ENCODE measurements at places on chromosomes 5 and 9.

GRCh38 chr9:79185866-79186265 is 385.9 kb upstream of the TLE4 start:
- no peak for DNase-seq

DNA sequence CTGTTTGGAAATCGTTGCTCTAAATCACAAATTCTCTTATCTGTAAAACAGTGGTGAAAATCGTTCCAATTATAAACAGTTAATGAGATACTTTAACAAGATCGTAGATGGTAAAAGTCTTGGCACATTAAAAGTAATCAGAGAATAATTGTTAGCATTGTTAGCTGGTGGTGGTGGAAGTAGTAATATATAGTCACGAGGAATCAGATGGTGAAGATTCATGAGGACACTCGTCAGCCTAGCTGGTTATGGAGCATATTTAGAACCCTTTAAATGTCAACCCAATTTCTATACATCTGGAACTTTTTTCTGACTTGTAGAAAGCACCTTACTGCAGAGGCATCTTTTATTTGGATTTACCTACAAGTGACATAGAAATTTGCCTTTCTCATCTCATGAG is 190.8 kb downstream of the TLE1 start:
- DNase-seq: no peak

- DNase-seq: no peak
These were observed 35.0 kb downstream of the ANGPTL2 start for GRCh38 chr9:127087411-127087810.

- no peak for DNase-seq
These were observed 98.3 kb downstream of the UGCG start for GRCh38 chr9:111994831-111995458.

DNA sequence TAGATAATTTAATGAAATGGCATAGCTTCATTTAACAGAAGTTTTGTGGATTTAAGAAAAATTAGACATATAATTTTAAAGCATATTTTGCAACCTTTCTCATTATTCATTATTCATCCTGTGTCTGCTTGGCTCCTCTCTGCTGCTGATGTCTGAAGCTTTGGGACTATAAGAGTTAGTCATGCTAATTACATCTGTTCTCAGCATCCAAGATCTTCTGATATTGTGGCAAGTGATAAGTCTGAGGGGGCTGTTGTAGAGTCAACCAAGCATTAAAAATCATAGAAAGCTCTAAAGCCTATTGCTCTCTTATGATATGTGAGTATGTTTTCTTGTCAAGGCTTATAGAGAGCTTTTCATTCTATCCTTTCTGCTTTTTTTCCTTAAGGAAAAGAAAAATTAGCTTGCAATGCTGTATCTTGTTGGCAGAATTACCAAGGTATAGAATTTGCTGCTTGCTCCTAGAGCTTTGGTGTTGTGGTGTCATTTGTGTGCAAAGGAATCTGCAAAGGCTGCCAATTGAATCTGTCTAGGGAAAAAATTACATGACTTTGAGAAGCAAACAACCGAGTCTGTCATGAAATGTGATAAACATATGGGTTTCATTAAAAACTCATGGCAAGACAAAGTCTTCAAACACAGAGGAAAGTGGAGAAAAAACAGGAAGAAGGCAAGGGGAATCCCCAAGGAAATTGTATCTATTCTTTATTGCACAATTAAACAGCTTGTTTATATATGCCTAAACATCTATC is 156.1 kb upstream of the DAB2 start:
- DNase-seq: no peak

DNA sequence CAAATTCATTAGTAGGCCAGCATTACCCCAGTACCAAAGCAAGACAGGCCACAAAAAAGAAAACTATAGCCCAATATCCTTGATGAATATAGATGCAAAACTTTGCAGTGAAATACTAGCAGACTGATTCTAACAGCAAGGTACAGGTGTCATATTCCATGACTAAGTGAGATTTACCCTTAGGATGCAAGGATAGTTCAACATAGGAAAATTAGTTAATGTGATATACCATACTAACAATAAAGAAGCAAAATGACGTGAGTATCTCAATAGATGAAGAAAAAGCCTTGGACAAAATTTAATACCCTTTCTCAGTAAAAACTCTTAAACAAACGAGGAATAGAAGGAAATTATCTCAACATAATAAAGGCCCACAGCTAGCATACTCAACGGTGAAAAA is 13.3 kb downstream of the ZNF131 start:
- DNase-seq: no peak

DNA sequence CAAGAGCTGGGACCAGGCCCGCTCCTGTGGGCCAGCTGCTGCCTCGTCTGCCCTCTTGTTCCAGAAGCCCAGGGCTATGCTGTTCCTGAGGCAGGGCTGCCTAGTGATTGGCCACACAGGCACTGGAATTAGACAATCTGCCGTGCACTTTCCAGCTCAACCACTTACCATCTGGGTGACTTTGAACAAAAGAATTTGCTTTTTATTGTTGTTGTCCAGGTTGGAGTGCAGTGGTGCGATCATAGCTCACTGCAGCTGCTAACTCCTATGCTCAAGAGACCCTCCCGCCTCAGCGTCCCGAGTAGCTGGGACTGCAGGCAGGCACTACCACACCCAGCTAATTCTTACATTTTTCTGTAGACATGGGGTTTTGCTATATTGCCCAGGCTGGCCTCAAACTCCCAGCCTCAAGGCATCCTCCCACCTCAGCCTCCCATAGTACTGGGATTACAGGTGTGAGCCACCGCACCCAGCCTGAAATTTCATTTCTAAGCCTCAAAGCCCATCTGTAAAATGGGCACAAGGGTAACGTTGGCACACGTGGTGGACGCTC is 1.2 kb upstream of the NEK6 start:
- no peak for DNase-seq

DNA sequence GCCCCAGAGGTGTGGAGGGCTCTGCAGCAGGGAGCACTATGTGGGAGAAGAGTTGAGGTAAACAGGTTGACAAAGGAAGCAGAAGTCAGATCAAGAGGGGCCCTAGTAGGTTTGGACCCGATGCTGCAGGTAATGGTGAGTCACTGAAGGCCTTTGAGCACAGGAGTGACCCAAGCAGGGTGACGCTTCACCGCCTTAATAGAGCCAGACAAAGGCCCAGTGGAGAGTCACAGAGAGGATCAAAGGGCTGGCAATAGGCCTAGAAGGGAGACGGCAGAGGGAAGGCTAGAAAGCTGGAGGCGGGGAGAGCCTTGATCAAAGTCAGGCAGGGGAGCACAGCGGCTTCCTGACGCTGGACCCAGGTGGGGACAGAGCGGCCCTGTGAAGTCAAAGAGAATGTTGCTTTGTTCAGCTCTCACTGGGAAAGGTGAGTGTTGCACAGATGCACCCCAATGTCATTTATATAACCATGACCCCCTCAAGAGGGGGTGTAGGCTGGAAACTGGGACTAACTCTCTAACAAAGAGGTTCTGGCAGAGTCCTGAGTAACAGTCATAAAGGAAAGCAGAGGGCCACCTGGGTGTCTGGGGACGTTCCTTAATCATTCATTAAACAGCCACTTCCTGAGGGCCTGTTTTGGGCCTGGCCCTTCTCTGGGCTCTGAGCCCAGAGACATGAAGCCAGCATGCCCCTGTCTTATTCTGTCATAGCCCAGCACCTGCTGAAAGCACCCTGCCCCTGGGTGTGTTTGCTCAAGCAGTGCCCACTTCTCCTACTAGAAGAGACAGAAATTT is 9.8 kb upstream of the CPLX2 start:
- DNase-seq: no peak

DNA sequence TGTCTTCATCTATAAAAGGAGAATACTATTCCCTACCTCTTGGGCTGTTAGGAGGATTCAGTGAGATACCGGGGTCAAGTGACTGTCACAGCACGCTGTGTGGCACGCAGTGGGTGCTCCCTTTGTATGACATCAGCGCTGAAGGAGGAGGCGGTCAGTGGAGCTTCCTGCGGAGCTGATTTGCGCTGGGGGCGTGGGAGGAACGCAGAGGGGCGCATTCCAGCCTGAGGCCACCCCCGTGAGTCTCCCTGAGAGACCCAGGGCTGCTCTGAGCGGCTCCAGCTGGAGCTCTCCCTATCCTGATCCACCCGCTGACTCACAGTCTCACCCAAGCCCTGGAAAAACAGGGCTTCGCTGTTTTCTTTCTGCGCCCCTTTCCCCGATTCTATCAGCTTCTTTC is 24.3 kb upstream of the NEURL1B start:
- DNase-seq: no peak

- no peak for DNase-seq
These were observed 10.3 kb upstream of the GPBP1 start for GRCh38 chr5:57163553-57164006.

GRCh38 chr5:113029614-113030013 is 53.0 kb downstream of the DCP2 start:
- DNase-seq: no peak

- peak; percentile 9 for DNase-seq
These were observed 241.6 kb downstream of the KIAA0825 start for GRCh38 chr5:94376672-94377345.

DNA sequence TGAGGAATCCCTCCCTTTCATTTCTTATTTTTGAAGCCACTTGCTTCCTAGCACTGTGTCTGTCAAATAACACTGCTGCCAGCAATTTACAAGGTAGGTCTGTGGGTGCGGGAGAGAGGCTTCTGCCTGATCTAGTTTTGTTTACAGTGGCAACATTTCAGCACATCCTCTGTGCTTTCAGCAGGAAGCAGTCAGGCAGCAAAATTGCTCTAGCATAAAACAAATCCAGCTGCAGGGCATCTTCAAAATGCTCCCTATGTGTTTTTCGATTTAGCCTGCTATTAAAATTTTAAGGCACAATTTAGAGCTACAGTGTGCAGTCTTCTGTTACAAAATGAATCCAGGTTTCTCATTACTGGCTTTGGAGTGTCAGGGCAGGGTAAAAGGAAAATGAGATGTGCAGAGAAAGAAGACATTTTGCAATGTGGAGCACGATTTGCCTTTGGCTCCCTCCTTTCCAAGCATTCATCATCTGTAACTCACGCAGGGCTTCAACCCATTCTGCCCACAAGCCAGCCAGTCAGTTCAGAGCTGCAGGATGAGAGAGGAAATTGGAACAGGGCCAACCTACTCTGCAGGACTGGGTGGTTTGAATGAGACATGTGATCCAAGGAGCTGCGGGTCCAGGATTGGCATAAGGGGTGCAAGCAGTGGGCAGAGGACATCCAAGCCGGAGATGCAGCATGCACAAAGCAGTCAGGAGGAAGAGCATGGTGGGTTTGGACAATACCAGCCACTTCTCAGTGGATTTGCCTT is 143.4 kb upstream of the APC start:
- DNase-seq: no peak

GRCh38 chr5:37703841-37704241 is 136.0 kb downstream of the GDNF start:
- DNase-seq: no peak

DNA sequence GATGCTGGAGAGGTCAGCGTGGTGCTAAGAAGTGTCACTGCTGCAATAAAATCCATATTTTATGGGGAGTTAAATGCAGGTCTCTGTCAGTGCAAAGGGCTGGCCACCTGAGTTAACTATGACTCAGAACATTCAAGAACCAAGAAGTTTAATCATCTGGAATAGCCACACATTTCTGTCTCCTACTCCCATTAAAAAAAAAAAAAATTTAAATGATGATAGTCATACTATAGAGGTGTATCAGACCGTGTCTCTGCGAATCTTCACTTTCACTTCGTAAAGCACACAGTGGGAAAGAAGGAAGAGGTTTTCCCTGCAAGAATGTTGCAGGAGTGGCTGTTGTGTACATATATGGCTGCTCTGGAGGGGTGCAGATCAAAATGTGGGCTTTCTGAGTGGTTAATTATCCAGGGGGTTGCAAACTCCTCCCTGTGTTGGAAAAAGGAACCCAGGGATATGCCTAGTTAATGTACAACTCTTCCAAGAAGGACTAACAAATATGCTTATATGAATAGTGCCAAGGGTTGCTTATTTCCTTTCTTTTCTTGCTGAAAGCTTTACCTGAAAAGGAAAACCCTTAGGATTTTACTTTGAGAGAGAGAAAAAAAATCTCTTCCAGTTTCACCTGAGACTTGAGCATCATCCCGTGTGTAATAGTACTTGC is 1.5 kb downstream of the CDH6 start:
- no peak for DNase-seq

DNA sequence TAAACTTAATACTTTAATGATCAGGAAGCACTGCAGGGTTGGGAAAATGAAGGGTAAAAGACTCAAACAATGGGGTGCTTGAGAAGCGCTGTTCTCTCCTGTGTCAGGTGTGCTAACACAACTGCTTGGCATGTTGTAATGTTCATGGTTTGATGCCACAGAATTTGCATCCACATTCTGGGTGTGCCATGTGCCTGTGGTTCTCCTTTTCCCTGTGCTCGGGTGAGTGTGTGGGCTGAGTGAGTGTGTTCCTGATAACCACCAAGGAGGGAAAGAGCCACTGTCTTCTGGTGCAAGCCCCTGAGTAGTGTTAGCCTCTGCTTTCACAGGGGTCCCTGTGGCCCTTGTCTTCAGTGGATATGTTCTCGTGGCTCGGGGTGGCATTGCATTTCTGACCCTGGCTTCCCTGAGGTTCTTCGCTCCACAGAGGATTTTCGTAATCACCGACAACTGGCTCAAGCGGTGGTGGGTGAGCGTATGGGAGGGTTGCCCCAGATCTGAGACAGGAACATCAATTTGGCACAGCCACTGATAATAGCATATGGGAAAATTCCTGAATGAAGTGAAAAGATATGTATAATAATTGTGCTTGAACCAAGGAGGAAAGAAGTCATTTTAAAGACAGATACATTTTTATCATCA is 102.0 kb downstream of the MVB12B start:
- DNase-seq: no peak

GRCh38 chr9:19969721-19970120 is 180.9 kb upstream of the SLC24A2 start:
- no peak for DNase-seq

DNA sequence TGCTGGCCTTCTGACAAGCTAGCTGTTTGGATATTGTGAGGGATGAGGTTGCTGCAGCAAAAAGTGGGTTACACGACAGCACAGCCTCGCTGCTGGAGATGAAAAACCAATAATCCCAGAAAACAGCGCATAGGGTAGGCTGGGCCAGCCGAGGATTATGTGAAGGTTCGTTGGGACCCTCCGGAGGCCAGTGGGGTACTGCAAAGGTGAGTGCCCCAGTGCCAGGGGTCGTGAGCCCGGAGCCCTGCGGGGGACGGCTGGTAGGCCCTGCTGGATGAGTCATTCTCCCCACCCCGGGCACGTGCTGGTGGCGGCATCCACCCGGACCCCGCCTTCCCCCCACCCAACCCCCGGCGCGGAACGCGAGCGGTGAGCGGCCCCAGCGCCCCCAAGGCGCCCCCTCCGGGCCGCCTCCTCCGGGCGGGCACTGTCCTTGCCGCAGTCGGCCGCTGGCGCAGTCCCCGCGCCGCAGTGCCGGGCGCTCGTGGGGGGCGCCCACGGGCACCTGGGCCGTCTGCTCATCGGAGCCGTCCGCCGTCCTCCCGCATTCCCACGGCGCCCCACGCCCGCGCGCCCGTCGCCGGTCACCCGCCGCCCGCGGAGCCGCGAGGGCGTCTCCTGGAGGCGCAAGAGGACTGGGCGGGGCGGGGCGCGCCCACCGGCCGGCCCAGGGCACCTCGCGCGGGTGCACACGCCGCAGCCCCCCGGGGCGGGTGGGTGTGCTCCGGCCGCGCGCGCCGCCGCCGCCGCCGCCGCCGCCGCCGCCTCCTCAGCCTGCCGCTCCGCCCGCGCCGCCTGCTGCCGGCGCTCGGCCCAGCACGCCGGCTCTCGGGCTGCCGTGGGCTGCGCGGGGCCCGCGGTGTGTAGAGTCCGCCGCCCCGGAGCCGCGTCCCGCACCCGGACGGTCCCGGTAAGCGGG is at the start of gene PHF24:
Gene PHF24 (plus strand): TSS at position 794 of the 919 bp plus-strand sequence. CDS start 13,014 bp downstream, outside the sequence.
- DNase-seq: no peak

GRCh38 chr9:101668421-101668820 is 70.0 kb downstream of the GRIN3A start:
- DNase-seq: no peak

GRCh38 chr5:161105525-161105924 is 253.5 kb upstream of the ATP10B start:
- DNase-seq: no peak
